Globus pallidus (tissue), 1 donor: ENCODE measurements at places on chromosomes 16 and 17.

GRCh38 chr16:85438981-85439685 is 174.0 kb upstream of the GSE1 start:
- no peak for DNase-seq

- peak; percentile 28 for DNase-seq
Measured at GRCh38 chr17:45646288-45646988, 137.7 kb upstream of the CRHR1 start.

DNA sequence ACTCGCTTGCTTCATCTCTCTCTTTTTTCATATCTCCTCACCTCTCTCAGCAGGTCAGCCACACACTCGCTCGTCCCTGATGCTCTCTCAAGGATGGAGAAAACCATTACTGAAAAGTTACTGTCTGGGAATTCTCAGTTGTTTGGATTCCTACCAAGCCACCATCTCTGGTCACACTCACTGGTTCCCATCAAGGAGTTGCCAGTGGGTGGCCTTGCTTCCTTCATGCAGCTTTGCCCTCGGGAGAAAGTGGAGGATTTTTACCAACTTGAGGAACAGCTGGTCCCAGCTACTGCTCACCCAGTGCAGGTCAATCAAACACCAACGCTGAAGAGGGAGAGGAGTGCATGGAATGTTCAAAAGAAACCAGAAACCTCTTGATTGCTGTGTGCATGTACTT is 25.3 kb downstream of the MEOX1 start:
- DNase-seq = no peak

- no peak for DNase-seq
Measured at GRCh38 chr16:85443116-85443515, 170.0 kb upstream of the GSE1 start.

GRCh38 chr16:73846007-73846330 is 450.6 kb upstream of the PSMD7 start:
- no peak for DNase-seq

DNA sequence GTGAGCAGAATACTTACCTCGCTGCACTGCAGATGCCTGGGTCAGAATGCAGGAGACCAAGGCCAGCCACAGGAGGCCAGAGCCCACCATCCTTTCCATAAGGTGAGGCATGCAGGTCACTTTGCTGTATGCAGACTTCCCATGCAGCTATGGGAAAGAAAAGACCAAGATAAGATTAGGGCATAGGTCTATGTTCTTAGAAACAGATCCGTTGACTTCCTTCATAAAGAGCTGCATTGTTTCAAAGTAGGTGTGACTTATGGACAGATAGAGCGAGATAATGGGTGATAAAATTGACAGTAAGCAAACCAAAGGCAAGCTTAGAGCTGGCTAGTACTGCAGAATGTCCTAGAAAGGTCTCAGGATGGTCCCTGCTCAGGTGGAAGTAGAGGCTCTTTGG is 992 bp downstream of the GP2 start:
- no peak for DNase-seq

DNA sequence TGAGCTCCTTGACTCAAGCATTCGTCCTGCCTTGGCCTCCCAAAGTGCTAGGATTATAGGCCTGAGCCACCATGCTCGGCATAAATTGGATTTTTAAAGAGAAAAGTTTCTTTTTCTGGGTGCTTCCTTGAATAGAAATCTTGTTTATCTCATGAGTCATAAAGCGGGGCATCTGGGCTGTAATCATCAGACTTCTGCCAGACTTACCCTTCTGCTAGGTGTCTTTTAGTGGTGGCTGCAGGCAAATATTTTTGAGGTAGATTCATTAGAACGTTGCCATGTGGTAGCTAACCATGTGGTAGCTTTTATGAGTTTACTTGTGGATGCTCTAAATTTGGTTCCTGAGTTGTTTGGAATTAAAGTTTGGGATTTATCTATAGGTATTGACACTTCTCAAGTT is 13.4 kb downstream of the PGS1 start:
- DNase-seq = no peak

GRCh38 chr17:51643702-51644490 is 383.6 kb downstream of the UTP18 start:
- DNase-seq = no peak

- peak; percentile 83 for DNase-seq
Measured at GRCh38 chr17:44968225-44969143, at the start of gene C1QL1. TSS of gene C1QL1 (minus strand) at chr17:44968303. CDS start at chr17:44968048, 255 bp downstream.

GRCh38 chr16:82396509-82396908 is 226.5 kb upstream of the MPHOSPH6 start:
- DNase-seq = no peak

GRCh38 chr16:85359147-85359822 is 247.0 kb upstream of the CIBAR2 start:
- DNase-seq = no peak

DNA sequence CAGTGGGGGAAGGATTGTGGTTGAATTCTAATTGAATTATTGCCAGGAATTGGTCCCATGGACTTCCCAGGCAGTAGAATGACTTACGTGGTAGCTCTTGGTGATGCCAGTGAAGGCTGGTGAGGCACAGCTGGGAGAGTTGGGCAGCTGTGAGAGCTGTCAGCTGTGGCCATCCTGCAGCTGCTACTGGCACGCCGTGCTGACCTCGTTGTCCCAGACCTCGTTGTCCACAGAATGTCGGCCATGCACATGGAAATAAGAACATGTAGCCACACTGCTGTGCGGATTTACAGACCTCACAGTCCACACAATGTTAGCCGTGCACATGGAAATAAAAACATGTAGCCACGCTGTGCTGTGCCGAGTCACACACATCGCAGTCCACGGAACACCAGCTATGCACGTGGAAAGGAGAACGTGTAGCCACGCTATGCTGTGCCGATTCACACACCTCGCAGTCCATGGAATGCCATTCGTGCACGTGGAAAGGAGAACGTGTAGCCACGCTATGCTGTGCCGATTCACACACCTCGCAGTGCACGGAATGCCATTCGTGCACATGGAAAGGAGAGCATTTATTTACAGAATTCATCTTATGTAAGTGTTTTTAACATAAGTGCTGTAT is 59.2 kb downstream of the BANP start:
- peak; percentile 27 for DNase-seq

DNA sequence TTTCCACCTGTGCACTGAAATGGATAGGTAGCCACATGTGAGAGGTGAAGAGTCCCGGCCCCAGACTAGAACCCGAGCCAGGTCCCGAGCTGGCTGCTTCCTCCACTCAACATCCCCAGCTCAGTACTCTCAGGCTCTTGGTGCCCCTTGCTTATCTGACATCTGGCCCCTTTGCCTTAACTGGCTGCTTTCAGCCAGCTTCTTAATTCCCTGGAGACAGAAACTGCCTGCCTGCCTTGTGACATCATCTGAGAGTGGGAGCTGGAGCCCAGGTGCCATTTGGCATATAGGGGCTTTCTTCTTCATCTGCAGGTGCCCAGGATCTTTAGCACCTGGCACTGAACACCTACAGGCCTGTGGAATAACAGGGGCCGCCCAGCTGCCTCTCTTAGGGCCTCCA is 8.9 kb downstream of the CHAD start:
- no peak for DNase-seq

- no peak for DNase-seq
Measured at GRCh38 chr16:10978124-10978523, 33.8 kb downstream of the CLEC16A start.

- no peak for DNase-seq
Measured at GRCh38 chr16:53257001-53257400, 177.3 kb upstream of the RBL2 start.

DNA sequence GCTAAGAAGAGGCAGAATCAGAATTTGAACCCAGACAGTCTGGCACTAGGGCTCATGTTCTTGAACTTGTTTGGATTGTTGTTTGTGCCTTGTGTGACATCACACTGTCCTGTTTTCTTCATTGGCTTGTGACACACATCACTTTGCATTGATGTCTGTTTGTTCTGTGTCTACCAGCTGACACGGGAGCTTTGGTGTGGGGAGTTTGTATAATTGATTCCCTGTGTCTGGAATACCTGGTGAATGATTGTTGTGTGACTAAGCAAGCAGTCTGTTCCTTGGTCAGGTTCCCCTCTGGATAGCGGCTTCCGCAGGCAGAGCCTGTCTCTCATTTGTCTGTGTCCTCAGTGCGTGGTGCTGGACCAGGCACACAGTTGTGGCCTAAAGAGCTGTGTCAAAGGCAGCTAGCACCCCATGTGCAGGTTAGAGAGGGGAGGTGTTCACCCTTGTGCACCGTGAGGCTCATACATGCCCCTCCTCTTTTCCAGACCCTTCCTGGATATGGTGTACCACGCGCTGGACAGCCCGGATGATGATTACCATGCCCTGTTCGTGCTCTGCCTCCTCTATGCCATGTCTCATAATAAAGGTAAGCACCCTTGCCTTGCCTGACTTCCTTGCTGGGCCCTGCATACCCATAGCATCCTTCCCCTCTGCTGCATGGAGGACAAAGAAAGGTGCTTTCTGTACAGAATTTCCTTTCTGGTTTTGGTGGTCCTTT is 80.1 kb downstream of the CLEC16A start:
- no peak for DNase-seq

GRCh38 chr17:49217651-49218413 is 7.3 kb downstream of the ABI3 start:
- peak; percentile 66 for DNase-seq

GRCh38 chr16:79887541-79888540 is 287.3 kb upstream of the MAF start:
- no peak for DNase-seq

- DNase-seq = no peak
Measured at GRCh38 chr16:6250511-6250910, 1082.1 kb upstream of the RBFOX1 start.

DNA sequence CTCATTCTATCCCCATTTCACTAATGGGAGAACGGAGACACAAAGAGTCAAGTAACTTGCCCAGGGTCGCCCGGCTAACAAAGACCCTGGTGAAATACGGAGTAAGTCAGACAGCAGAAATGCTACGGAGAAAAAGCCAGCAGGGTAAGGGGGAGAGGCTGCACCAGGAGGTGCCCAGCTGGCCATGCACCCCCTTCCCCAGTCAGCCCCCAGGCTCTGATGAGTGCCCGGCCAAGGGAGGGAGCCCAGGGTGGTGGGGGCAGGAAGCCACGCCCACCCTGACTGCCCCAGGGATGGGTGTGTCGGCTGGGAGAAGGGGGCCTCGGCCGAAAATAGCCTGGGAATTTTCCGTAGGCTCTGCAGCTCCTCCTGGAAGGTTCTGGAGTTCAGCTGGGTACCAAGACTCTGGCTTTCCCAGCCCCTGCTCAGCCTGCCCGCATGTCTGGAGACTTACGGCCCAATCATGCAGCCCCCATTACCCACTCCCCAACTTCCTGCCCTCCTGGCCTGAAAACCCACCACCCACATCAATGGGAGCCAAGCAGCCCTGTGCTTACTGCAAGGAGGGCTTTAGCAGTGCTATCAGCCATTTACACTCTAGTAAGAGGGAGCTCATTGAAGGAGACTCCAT is 4.2 kb downstream of the CARHSP1 start:
- no peak for DNase-seq

DNA sequence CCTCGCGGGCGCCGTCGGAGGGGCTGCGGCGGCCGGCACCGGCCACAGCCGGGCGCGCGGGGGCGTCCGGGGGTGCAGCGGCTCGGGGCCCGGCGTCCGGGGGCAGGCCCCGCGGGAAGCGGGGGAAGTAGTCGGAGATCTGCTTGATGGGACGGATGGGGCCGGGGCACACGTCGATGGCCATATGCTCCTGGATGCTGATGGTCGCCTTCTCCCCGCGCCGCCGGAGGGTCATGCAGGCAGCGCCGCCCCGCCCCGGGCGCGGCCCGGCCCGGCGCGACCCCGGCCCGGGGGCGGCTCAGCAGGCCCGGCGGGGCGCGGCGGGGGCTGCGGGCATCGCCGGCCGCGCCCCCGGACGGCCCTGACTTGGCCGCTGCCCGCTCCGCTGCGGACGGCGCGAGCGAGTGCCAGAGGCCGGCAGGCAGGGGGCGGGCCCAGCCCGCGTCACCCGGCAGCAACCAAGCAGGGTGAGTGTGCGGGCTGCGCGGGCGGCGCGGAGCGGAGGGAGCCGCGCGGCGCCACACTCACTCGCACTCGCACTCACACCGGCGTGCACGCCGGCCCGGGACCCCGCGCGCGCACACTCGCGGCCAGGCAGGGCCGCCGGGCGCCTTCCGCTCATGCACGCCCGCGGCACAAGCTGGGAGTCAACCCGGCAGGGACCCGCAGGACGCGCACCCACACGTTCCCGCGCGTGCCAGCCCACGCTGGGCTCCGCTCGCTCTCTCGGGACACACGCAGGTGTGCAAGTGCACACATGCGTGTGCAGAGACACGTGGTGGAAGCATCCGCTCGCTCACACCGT is at the start of gene DOC2B:
Gene DOC2B (minus strand): TSS at position 406 of the 805 bp plus-strand sequence. CDS start 171 bp downstream, at position 235.
- DNase-seq = peak; percentile 9

- DNase-seq = no peak
Measured at GRCh38 chr17:34527136-34527907, 52.1 kb upstream of the TMEM132E start.

GRCh38 chr17:16466407-16466806 is 25.6 kb downstream of the LRRC75A start:
- no peak for DNase-seq

GRCh38 chr17:72360386-72360940 is 239.6 kb downstream of the SOX9 start:
- DNase-seq = no peak

DNA sequence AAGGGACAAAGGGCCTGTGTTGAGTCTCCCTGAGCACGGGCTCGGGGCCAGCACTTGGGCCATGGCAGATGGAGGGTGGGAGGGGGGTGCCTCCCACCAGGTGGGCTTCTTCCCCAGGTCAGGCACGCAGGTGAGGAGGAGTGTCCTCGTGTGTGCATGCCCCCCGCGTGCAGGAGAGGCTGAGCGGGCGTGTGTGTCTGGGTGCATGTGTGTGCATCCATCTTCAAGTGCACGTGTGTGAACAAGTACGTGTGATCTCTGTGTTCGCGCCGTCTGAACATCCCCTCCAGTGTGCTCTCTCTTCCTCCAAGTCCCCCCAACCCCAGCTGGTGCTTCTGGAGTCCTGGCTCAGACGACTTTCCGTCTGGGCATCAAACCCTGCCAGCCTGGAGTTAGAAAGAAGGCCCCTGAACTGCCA is 2.7 kb upstream of the ZG16B start:
- no peak for DNase-seq

DNA sequence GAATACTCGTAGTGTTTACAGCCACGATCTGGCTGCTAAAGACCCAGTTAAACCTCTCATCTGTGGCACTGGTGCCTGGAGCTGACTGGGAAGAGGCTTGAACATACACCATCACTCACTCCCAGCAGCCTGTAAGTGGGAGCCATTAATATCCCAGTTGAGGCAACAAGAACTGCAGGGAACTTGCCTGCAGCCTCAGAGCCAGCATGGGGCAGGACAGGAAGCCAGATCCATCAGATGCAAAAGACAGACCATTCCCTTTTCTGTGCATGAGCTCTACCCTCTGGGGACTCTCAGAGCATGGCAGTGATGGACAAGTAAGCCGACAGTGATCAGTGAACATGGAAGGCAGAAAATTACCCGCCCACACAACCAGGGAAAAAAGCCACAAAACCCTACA is 91.8 kb downstream of the TMEM132E start:
- DNase-seq = no peak
